ENCODE measurements at places on chromosomes 16 and 17. TPM values are rescaled to one million over a fixed set of nuclear protein-coding genes. Genes with fewer than 3 reads are reported as not detected.

Gene TBC1D3C
- not detected for total RNA-seq

Gene ADAM11
- total RNA-seq: 3.5 TPM

Gene PRAC1
- total RNA-seq: 56.7 TPM

Gene CACNG3
- not detected for total RNA-seq

Gene CLDN7
- total RNA-seq: 45.8 TPM

Gene PDE6G
- total RNA-seq: not detected

Gene GSG1L
- total RNA-seq: 0.91 TPM

Gene RCVRN
- total RNA-seq: not detected

Gene CLEC3A
- 5.5 TPM for total RNA-seq

Gene CHTF8
- 171 TPM for total RNA-seq

Gene DNAAF1
- total RNA-seq: 0.32 TPM

Gene WFIKKN1
- 1.5 TPM for total RNA-seq

Gene VTN
- 57.8 TPM for total RNA-seq

DNA sequence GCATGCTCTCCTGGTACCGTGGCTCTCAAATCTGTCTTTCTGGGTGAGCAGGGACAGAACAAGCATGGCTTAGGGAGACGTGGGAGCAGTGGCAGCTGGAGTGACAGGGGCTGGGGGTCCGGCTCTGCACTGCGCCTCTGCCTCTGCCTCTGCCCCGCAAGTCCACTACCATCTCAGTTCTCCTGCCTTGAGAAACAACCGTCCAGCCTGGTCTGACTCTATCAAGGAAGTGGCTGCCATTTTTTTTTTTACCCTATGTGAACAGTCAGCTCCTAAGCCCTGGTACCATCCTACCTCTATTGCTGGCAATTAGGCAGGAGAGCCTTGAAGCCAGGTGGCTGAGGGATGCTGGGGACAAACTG, 16.1 kb downstream of the HIC1 start:
- no peak for DNase-seq
- no peak overlapping the region for H3K4me3 ChIP-seq
- no peaks in the 10 kb centered on the region for H3K36me3 ChIP-seq
- H3K27me3 ChIP-seq: no peaks in the 10 kb centered on the region
- peak overlapping the region; percentile 73 for H3K27ac ChIP-seq
- peaks cover 6% of the 10 kb centered on the region for H3K4me1 ChIP-seq

GRCh38 chr17:54530398-54530797, 370.3 kb upstream of the TOM1L1 start:
- DNase-seq: no peak
- no peaks in the 10 kb centered on the region for H3K27me3 ChIP-seq
- H3K36me3 ChIP-seq: no peaks in the 10 kb centered on the region
- no peak overlapping the region for H3K27ac ChIP-seq

DNA sequence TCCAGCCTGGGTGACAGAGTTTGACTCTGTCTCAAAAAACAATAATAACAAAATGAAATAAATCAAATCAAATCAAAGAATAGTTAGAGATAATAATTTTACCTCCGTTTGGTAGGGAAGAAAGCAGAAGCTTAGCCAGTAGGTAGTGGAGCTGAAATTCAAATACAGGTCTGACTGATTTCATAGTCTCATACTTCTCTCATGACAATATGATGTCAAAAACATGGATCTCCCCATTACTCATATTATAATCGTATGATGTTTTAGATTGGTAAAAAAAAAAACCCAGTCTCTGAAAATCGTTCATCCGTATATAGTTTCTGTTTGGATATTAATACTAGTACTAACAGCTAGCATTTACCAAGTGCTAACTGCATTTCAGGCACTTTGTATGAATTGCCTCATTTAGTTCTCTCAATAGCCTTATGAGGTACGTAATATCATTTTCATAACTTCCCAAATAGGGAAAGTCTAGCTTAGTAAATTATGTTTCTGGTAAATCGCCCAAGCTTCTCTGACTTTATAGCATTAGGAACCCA, 48.7 kb downstream of the CDH8 start:
- no peak overlapping the region for H3K27ac ChIP-seq
- no peaks in the 10 kb centered on the region for H3K4me1 ChIP-seq
- no peak overlapping the region for H3K4me3 ChIP-seq
- no peak for DNase-seq
- no peaks in the 10 kb centered on the region for H3K27me3 ChIP-seq
- H3K36me3 ChIP-seq: no peaks in the 10 kb centered on the region

- H3K27ac ChIP-seq: no peak overlapping the region
- H3K4me1 ChIP-seq: no peaks in the 10 kb centered on the region
- DNase-seq: no peak
- H3K27me3 ChIP-seq: no peaks in the 10 kb centered on the region
- H3K4me3 ChIP-seq: no peak overlapping the region
Observed at GRCh38 chr16:59540621-59541020, 806.5 kb upstream of the GOT2 start.

DNA sequence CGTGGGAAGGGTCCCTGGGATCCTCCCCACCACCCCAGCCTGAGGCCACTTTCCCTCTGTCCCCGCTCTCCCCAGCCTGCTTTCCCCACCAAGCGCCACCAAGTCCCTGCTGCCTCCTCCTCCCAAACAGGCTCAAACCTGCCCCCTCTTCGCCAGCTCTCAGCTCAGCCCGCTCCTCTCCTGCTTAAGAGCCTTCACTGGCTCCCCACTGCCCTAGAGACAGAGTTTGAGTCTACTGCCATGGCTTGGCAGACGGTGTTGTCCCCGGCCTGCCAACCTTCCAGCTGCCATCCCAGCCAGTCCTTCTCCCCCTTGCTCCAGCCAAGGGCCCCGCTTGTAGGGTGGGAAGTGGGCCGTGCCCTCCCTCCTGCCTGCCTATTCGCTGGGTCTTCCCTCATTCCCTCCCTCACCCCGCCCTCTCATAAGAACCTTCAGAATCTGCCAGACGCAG, 11.1 kb downstream of the IL4R start:
- no peak for DNase-seq
- no peak overlapping the region for H3K4me3 ChIP-seq
- no peaks in the 10 kb centered on the region for H3K36me3 ChIP-seq
- no peaks in the 10 kb centered on the region for H3K27me3 ChIP-seq
- peaks cover 7% of the 10 kb centered on the region for H3K4me1 ChIP-seq

DNA sequence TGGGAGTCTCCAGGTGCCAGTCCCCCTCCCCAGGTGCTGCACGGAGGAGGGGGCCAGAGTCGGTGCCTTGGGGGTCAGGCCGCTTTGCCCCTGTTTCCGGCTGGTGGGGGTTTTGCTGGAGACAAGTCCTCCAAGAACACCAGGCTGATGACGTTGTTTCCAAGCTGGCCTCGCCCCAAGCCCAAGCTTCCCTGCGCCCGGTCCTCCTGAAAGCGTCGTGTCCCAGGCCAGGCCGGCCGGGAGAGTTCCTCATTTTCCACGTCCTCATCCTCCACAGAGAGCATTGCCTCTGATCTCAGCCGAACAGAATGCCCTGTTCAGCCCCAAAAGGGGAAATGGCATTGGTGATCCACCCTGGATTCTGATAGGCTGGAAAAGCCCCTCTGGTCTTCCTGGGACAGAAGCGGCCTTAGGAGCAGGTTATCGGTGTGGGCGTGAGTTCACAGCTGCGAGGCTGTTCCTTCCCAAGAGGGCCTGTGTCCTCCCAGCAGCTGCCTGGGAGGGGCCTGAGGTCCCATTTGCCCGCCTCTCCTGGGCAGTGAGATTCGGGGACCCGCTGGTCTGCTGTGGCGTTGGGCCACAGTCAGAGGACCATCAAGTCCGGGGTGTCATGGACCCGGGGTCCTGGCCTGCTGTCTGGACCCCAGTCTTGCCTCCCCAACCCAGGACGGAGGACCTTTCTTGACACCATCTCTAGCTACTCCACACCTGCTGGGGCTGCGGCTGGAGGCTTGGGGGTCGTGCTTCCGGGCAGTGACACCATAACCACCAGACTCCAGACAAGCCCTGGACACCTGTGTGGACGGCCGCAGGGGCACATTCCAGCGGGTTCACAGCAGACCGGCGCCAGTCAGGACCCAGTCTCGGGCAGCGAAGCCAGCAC, 7.1 kb downstream of the SOX8 start:
- H3K27ac ChIP-seq: no peak overlapping the region
- no peaks in the 10 kb centered on the region for H3K4me1 ChIP-seq
- no peak overlapping the region for H3K4me3 ChIP-seq
- H3K36me3 ChIP-seq: no peaks in the 10 kb centered on the region
- no peak for DNase-seq

DNA sequence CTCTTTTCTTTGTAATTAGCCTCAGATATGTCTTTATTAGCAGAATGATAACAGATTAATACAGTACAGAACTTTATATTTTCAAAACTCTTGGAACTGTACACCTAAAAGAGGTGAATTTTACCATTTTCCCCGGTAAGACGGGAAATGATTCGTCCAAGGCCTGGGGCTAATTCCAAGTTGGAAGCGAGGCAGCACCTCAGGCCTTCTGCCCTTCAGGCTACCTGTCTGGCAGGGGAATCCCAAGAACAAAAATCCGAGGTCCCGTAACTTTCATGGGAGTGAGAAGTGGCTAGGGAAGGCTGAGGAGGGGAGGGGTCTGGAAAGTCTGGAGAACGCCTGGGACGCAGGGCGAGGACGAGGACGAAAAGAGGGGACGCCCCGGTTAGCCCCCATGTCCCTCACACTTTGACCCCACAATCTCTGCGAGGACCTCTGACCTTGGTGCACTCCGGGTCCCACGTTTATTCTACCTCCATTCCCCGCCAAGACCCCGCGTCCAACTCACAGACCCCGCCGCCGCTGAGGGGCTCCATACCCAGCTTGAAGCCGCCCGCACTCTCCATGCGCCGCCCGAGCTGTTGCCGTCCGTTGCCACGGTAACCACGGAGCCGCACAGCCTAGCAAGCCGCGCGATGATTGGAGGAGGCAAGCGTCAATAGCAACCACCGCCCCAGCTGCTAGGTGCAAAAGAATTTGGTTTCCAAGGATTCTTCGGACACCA, at the start of gene HYDIN:
Gene HYDIN (minus strand): TSS at position 601 of the 724 bp plus-strand sequence. CDS start 43,827 bp downstream, outside the sequence.
- H3K4me3 ChIP-seq: peak within 1 kb of the TSS; percentile 16
- no peaks in the 10 kb centered on the region for H3K4me1 ChIP-seq
- DNase-seq: peak; percentile 55
- H3K36me3 ChIP-seq: no peaks in the 10 kb centered on the region
- H3K27me3 ChIP-seq: no peaks in the 10 kb centered on the region
- H3K27ac ChIP-seq: no peak within 1 kb of the TSS

- H3K4me1 ChIP-seq: no peaks in the 10 kb centered on the region
- no peaks in the 10 kb centered on the region for H3K36me3 ChIP-seq
- no peaks in the 10 kb centered on the region for H3K27me3 ChIP-seq
- no peak overlapping the region for H3K27ac ChIP-seq
- H3K4me3 ChIP-seq: no peak overlapping the region
Observed at GRCh38 chr17:13508896-13509295, 92.8 kb downstream of the HS3ST3A1 start.

GRCh38 chr17:62597150-62597549, 30.3 kb upstream of the MRC2 start:
- no peaks in the 10 kb centered on the region for H3K36me3 ChIP-seq
- H3K4me1 ChIP-seq: no peaks in the 10 kb centered on the region
- H3K4me3 ChIP-seq: no peak overlapping the region
- H3K27me3 ChIP-seq: no peaks in the 10 kb centered on the region
- no peak overlapping the region for H3K27ac ChIP-seq

GRCh38 chr16:19304750-19305149, 19.2 kb downstream of the CLEC19A start:
- H3K36me3 ChIP-seq: no peaks in the 10 kb centered on the region
- H3K4me1 ChIP-seq: no peaks in the 10 kb centered on the region
- no peak for DNase-seq
- no peak overlapping the region for H3K27ac ChIP-seq

GRCh38 chr17:1753767-1754429, 8.0 kb upstream of the SERPINF1 start:
- H3K27ac ChIP-seq: peak overlapping the region; percentile 62
- no peaks in the 10 kb centered on the region for H3K4me1 ChIP-seq
- no peak overlapping the region for H3K4me3 ChIP-seq
- DNase-seq: no peak
- no peaks in the 10 kb centered on the region for H3K36me3 ChIP-seq
- no peaks in the 10 kb centered on the region for H3K27me3 ChIP-seq

DNA sequence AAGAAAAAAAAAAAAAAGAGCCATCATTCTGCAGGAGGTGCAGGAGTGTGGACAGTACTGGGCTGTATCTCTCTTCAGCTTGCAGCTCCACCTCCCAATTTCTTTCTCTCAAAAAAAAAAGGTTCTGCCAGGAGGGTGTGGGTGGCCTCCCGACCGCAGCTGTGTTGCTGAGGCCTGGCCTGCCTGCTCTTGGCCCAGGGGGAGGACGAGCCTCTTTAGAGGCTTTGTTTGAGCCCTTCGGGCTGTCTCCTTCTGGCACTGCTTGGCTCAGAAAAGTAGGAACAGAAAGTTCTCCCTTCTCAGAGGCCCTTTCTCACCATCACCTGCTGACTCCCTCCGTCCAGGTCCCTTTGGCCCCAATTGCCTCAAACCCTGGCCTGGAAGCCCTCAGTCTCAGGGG, 22.2 kb upstream of the C17orf107 start:
- no peaks in the 10 kb centered on the region for H3K27me3 ChIP-seq
- H3K27ac ChIP-seq: no peak overlapping the region
- no peaks in the 10 kb centered on the region for H3K36me3 ChIP-seq
- H3K4me3 ChIP-seq: no peak overlapping the region
- no peaks in the 10 kb centered on the region for H3K4me1 ChIP-seq

DNA sequence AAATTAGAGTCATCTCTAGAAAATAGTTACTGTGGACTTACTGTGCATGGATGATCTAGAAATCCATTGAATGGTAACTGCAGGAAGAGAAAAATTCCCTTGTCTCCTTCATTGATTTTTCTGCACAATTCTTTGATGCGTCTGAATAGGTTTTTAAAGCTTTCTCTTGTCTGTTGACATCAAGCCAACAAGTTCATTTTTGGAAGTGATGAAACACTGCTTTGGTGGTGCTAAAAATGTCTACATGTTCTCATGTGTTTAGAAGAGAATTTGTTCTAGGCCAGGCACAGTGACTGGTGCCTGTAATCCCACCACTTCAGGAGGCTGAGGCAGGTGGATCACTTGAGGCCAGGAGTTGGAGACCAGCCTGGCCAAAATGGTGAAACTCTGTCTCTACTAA, 57.1 kb upstream of the AXIN2 start:
- no peak for DNase-seq
- no peaks in the 10 kb centered on the region for H3K4me1 ChIP-seq
- no peak overlapping the region for H3K4me3 ChIP-seq
- H3K36me3 ChIP-seq: no peaks in the 10 kb centered on the region
- no peaks in the 10 kb centered on the region for H3K27me3 ChIP-seq

GRCh38 chr16:30914830-30915229, 8.5 kb upstream of the FBXL19 start:
- H3K4me1 ChIP-seq: no peaks in the 10 kb centered on the region
- H3K36me3 ChIP-seq: no peaks in the 10 kb centered on the region
- no peak overlapping the region for H3K27ac ChIP-seq
- no peaks in the 10 kb centered on the region for H3K27me3 ChIP-seq
- DNase-seq: no peak
- no peak overlapping the region for H3K4me3 ChIP-seq

DNA sequence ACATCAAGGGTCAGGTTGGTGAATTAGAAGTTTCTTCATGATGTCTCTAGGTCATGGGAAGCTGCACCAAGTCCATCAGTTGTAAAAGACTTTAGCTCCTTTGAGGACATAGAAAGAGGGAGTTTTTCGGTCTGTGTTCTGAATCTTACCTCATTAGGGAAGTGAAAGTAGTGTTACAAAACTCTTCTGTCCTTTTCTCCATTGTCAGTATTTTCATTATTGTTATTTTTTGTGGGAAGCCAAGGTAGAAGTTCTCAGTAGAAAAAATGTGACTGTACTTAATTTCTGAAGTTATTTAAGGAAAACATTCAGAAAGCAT, 24.2 kb downstream of the MAP3K3 start:
- H3K27ac ChIP-seq: no peak overlapping the region
- no peak for DNase-seq
- H3K36me3 ChIP-seq: no peaks in the 10 kb centered on the region
- peaks cover 4% of the 10 kb centered on the region for H3K4me1 ChIP-seq
- no peak overlapping the region for H3K4me3 ChIP-seq

GRCh38 chr17:70563281-70563820, 394.0 kb downstream of the KCNJ2 start:
- no peaks in the 10 kb centered on the region for H3K4me1 ChIP-seq
- H3K36me3 ChIP-seq: no peaks in the 10 kb centered on the region
- no peak overlapping the region for H3K4me3 ChIP-seq
- H3K27me3 ChIP-seq: no peaks in the 10 kb centered on the region
- no peak for DNase-seq
- H3K27ac ChIP-seq: no peak overlapping the region
